M059J (cell line): ENCODE measurements at places on chromosomes 2 and 18.

GRCh38 chr2:169928463-169928864 lies 101.2 kb downstream of the UBR3 start:
- DNase-seq, result peak; percentile 33

DNA sequence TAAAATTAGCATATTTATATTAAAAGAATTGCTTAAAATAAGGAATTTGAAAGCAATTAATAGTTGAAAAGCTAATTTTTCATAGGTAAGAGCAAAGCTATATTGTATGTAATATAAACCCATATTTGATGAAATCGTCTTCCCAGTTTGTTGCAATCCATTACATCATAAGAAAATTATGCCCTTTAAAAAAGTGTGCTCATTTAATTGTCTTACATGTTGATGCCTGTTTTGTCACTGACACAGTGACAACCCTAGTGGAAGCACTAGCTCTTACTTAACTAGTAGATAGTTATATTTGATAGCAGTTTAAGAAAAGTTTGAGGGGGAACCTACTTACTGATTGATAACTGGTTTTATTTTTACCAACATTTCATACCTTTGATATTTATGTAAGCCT lies 30.0 kb upstream of the IL18RAP start:
- DNase-seq, result no peak

- no peak for DNase-seq
These were observed 187.7 kb upstream of the CXCR4 start for GRCh38 chr2:136305517-136306192.

DNA sequence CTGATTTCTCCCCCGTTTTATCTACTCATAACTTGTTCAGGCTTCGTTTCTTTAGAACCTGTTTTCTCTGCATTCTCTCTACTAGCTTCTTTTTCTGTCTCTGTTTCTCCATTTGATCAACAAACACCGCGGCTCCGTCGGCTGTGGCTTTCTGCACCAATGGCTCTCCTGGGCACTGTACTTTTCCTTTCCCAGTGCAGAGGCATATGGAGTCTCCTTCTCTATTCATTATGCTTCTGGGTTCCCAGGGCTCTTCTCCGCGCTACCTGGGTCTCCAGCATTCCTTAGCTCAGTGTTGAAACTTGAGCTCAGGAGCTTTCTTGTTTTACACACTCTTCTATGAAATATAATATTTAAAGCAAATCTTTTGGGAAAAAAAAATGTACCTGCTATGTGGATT lies 196.6 kb upstream of the SOX11 start:
- no peak for DNase-seq

- no peak for DNase-seq
These were observed 198.4 kb downstream of the EIPR1 start for GRCh38 chr2:3179208-3179607.

DNA sequence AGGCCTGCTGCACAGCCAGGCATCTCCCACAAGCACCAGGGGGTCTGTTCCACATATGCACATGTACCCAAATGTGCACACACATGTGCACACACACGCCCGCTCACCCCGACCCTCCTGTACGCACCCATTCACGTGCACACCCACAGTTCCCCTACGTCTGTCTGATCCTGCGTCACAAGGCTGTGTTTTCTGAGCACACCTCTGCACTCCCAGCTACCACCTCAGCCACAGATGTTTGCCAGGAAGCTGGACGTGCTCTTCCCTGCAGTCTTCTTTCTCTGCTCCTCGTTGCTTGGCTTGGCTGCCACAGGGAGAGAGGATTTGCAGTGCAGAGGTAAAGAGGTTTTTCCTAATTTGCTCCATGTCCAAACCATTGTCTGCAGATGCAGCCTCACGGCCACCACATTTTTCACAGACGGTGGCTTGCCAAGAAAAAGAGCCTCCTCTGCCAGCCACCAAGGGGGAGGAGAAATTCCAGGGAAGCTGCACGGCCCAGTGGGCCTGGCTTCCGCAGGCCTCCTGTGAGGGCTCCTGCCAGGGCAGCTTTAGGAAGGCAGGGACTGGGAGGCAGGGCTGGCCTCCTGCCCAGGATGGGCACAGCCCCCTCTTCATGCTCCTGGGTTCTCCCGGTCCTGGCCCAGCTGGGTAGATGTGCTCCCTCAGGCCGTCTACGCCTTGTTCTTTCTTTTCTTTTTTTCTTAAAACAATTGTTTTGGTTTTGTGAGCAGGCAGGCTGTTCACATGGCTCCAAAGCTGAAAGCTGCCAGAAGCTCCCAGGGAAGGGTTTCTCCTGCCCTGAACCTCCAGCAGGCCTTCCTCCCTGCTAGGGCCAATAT lies 29.3 kb upstream of the HS6ST1 start:
- peak; percentile 69 for DNase-seq

DNA sequence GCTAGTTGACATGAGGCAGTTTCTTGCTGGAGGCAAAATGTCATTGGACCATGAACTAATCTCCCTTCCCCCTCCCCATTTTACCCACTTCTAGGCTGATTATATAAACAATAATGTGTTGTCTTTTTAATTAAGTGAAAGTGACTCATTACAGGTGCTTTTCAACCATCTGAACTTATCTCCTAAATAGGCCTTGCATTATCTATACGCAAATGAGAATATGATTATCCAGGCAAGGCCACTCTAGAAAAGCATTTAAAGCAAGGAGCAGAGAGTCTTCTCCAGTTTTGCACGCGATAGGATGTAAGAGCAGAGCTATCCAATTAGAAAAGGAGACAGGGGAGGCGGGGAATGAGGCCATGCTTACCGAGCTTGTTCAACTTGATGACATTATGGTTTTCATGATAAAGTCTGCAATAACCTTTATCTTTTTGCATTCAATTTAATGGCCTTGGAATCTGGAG lies 286.1 kb upstream of the SIX3 start:
- DNase-seq, result no peak

DNA sequence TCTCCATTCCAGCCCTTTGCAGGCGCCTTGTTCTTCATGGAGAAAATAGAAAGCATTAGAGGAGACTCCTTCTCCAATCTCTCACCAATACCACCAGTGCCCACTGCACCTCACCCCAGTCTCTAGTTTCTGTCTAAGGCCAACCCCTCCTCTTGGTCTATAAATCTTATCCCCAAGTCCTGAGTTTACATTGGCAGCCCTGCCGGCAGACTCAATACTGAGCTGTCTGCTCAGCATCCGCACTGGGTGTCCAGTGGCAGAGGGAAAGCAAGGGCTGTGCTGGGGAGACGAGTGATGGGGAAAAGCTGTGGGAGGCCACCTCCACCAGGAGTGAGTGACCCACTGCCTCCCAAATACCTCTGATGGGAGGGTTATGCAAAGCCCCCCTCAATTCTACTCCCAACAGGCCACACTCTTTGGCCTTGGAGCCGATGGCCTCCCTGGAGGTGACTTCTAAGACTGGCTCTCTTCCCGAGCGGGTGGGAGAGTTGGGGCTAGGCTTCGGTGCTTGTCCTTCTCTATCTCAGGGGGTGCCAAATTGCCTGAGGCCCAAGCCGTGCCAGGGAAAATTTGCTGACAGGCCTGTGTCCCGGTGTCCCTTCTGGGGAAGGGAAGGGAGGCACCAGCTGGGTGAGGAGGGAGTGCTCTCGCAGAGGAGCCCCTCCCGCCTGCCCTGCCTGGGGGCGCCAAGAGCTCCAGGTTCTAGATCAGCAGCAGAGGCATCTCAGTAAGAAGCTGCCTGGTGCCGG lies 165.2 kb upstream of the MSH6 start:
- no peak for DNase-seq

GRCh38 chr2:200242570-200242969 lies 63.9 kb upstream of the SPATS2L start:
- no peak for DNase-seq

DNA sequence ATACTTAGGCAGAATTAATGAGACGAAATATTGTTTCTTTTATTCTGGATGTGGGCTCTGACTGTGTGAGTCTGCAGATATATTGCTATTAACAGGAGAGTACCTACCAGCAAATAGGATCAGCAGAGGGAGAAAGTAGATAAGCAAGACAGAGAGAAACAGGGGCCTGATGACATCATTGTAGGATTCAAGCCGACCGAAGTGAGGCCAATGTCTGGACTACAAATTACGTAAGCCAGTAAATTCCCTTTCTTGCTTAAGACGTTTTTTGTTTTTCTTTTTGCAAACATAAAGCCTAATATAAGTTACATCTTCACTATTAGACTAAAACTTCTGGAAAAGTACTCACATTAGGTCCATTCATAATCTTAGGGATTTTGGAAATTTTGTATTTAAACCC lies 21.4 kb upstream of the PTPRM start:
- DNase-seq, result no peak

DNA sequence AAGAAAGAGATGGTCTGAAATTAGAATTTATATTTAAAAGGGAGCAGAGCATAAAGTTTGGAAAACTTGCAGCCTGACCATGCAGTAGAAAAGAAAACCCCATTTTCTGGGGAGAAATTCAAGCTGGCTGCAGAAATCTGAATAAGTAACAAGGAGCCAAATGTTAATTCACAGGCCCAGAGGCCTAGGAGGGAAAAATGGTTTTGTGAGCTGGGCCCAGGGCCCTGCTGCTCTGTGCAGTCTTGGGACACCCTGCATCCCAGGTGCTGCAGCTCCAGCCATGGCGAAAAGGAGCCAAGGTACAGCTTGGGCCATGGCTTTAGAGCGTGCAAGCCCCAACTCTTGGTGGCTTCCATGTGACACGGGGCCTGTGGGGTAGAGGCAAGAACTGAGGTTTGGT lies 41.3 kb downstream of the CFAP36 start:
- no peak for DNase-seq

DNA sequence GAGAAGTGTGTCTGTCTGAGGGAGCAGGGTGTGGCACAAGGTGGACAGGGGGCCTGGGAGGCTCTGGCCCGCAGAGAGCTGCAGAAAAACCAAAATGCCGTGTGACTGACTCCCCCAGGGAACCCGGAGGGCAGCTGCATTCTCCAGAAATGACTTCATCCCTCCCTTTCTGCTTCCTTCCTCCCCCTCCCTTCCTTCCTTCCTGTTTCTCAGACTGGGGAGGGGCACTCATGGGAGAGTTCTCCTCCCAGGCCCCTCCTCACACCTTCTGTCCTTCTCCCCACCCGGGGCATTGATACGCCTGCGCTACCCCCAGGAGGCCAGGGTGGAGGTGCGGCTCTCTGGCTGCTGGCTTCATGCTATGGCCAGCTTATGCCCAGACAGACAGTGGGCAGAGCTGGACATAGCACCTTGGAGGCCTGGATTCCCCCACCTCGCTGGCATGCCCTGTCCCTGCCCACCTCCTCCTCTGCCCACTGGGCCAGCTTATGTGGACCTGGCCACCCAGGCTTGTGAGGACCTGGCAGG lies 8.2 kb upstream of the GPR17 start:
- DNase-seq, result peak; percentile 91

DNA sequence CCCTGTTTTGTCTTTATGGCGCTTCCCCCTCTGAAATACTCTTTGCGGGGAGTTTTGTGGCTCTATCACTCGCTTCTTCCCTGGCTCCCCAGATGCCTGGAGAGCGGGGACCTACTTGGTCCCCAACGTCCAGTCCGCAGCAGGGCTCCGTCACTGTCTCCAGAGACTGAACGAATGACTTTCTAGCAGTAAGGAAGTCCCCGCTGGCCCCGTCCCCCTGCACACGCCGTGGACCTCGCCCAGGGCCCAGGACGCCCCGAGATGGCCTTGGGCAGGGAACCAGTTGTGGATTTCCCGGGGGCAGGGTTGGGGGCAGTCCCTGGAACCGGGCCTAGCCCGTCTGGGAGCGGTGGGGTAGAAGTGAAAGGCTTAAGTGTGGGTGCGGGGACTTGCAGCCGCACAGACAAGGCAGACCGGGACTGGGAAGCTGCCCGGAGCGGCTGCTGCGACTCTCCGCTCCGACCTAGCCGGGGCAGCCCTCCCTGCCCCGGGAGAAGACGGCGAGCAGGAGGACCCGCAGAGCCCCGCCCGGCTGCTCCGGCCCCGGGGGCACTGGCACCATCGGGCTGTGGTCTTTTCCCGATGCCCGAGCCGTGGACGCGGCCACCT lies 821 bp upstream of the EPHA4 start:
- peak; percentile 57 for DNase-seq
